ENCODE measurements at places on chromosomes 7 and 10.

DNA sequence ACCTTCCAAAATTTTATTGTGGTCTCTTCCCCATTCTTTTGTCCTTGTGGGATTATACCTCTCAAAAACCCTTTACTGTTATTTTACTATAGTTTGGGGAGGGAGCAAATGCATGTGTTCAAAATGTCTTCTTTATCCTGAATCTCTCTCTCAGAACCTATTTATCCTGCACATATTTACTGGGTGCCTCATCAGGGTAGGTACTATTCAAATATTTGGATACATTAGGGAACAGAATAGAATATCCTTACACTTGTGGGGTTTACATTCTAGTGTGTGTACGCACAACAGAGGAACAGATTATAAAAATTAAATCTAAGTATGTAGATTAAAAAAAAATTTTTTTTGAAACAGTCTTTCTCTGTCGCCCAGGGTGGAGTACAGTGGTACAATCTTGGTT, 48.6 kb downstream of the SCD start:
- DNase-seq = no peak

DNA sequence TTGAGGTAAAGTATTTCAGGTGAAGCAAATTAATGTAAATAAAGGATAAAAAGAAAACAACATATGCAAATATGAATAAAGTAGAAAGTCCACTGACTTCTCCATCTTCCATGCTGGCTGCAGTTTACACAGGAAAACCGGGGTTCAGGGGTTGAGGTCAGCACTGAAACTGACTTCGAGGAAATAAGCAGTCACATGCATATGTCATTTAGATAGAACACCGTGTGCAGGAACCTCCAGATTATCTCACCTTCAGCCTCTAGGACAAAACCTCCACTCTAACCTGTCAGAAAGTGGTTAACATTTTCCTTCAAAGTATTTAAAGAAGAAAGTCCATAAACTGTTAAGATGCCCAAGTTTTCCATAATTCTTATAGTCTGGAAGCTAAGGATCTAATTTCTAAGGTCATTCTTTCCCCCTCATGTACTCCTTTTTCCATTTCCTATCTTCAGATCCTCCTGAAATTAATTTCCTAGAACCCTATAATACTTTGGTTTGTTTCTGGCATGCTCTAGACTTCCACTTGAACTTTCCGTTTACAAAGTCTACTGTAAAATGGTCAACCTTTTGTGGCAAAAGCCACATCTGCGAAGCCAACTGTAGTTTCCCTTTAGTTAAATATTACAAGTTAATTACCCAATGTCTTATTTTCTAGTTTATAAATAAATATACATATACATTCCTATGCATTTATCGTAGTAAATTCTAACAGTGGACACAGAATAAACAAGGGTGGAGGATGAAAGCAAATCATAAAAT, 173.3 kb downstream of the RAPGEF5 start:
- no peak for DNase-seq

DNA sequence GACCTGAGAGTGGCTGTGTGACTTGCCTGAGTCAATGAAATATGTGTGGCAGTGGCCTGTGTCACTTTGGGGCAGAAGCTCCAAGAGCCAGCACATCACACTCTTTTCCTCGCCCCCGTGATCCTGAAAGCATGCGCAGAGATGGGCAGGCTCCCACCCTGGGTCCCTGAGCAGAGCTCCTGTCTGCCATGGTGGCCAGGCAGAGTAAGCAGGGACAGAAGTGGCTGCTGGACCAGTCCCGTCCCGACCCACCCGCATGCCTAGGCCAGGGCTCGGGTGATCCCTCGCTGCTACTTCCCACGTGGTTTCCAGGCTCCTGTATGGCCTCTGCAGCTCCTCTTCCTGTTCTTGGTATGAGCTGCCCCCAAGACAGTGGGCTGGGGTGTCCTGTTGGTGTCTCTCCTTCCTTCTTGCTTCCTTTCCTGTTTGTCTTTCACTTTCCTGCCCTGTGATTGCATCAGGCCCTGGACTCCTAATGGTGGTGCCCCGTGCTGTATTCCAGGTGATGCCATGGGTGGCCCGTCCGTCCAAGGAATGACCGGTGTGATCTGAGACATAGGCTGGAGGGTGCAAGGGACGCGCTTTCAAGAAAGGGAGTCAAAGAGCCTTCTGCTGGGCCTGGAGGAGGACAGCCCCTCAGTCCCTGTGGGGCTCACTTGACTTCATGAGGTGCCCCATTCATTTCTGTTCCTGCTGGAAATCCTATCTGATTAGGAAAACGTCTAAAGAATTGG, 71.4 kb upstream of the SHH start:
- no peak for DNase-seq

DNA sequence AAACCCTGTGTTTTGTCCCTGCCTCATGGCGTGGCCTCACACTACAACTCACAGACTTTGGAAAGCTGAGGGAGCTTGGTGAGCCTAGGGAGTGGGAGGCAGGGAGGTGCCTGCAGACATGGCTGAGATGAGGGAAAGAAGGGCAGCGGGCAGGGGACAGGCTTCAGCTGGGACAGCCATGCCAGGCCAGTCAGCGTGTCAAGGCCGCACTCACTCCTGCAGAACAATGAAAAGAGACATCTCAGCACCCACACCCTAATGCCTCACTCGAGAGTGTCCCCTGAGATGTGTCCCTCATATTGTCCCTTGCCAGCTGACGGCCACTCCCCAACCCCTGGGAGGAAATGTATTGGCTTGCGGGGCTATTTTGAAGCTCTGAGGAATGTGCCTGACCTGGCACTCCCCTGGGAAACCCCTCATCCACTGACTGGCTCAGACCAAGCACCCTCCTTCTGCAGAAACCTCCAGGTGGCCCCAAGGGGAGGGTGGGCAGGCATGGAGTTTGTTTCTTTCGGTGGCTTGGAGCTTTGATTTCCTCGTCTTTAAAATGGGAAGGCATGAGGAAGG, 31.6 kb downstream of the SH3PXD2A start:
- no peak for DNase-seq

- no peak for DNase-seq
Measured at GRCh38 chr10:98306501-98306900, 38.5 kb upstream of the LOXL4 start.

- DNase-seq = no peak
Measured at GRCh38 chr10:2471811-2472210, 595.5 kb upstream of the PFKP start.

DNA sequence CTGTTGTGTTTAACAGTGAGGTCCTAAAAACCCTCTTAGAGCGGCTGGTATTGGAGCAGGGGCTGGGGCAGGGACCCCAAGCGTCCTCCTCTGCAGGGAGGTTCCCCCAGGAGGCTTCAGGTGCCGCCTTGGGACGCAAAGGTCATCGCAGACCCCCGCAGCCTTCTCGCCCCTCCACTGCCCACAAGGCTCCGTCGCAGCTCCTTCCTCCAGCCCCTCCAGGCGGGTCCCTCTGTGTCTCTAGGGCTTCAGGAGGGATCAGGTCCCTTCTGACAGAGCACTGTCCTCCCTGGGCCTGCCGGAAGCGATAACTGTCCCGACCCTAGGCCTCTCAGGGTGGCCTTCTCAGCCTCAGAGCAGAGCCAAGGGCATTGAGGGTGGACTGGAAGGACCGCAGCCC, 26.1 kb upstream of the AP5Z1 start:
- no peak for DNase-seq

DNA sequence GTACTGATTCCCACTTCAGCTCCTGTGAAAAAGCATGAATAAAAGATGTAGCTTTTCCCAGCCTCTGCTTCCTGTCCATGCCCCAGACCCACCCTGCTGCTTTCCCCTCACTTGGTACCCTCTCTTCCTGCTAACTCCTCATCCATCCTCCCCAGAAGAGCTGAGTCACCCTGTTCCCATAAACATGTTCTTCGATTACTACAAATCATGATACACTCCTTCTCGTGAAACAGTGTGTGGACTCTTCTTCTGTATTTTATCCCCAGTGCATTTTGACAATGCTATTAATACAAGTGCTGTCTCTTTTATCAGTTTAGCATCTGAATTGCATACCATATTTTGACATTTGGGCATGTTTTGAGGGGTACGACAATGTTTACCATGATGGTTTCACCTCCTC, 45.8 kb upstream of the SORBS1 start:
- no peak for DNase-seq

GRCh38 chr7:50307368-50308032, 3.0 kb downstream of the IKZF1 start:
- no peak for DNase-seq

DNA sequence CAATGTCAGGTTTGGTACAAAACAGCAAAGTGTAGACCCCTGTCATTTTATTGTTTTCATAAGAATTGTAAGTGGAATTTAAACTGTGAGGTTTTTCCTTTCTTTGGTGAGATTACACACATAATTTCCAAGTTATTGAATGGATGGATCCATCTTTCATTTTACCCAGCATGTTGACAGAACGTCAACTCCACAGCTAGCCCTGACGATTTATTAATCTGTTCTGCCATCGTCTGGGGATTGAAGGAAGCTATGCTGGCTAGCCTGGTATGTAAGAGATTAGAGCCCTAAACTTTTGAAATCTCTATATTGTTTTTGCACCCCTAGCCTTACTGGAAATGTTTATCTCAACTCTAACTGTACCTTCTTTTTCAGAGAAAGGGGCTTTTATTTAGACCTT, 8.6 kb downstream of the WNT16 start:
- DNase-seq = no peak

DNA sequence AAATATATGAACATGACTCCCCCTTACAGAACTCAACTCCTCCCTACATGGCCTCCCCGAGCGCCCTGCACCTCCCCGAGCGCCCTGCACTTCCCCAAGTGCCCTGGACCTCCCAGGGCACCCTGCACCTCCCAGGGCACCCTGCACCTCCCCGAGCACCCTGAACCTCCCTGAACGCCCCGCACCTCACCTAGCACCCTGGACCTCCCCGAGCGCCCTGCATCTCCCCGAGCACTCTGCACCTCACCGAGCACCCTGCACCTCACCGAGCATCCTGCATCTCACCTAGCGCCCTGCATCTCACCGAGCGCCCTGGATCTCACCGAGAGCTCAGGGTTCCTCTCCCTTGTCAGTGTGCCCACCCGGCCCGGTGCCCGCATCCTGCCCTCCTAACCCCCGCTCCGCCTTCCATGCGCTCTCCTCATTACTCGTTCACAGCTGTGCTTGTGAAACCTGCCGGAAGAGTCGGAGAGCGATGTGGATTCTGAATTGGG, 134.3 kb downstream of the ACTR3B start:
- no peak for DNase-seq

- DNase-seq = no peak
Measured at GRCh38 chr10:21518641-21519396, 6.7 kb downstream of the SKIDA1 start.

DNA sequence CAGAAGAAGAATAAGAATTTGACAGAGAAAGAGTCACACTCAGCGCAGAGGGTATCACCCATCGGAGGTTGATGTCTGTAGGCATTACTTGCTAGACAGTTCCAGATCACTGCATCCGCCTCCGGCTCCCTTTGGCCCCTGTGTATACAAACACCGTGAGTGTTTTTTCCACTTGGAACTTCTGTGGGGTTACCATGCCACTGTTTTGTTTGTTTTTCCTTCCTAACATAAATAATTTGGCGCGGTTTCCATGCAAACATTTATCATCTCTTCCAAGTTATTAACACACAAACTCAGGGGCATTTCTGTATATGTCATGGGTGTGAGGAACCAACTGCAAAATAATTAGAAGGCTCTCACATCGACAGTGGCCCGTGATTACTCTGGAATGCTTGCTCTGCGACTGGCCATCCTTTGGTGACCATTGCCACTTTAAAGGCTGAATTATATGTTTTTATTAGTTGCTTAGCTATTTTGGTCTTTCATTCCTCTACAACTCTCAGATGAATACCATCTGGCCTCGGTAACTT, 612.2 kb upstream of the MKI67 start:
- no peak for DNase-seq

GRCh38 chr10:31709028-31709427, 219.6 kb downstream of the ARHGAP12 start:
- DNase-seq = no peak

DNA sequence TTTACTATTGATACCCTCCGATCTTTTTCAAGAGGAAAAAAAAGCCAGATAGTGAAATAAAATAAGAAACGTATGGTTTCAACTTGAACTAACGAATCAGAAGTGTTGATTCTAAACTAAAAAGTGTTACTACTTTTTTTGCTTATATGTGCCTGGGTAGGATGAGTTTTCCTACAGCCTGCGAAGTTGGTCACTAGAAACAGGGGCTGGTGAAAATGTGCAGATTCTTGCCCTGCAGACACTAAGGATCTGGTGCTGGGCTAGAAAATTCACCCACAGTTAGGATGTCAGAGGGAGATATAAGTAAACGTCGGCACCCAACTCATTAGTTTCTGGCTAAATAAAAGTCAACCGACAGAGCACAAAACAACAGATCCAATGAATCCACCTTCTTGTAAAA, 298.7 kb upstream of the NFE2L3 start:
- DNase-seq = no peak

- DNase-seq = no peak
Measured at GRCh38 chr7:91566402-91566732, 302.1 kb downstream of the FZD1 start.

- no peak for DNase-seq
Measured at GRCh38 chr10:131533846-131534526, 222.5 kb upstream of the TCERG1L start.

- no peak for DNase-seq
Measured at GRCh38 chr7:151710121-151710640, 166.7 kb downstream of the PRKAG2 start.

DNA sequence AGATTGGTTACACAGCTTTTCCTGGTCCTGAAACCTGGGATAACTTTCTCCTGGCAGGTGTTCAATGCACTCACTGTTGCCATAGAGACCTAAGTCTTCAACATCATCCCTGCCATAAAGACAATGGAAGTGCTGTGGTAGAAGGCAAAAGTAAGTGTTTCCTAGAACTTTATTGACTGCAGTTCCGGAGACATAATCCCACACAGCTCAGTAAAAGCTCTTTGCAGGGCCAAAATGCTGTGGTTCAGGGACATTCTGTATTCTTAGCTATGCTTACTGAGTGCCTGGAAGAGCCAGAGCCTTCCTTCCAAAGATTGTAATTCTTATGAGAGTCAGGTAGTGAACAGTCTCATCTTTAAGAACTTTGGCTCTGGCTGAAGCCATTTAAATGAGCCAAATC, 5.3 kb downstream of the WIPF3 start:
- DNase-seq = no peak

- DNase-seq = no peak
Measured at GRCh38 chr7:6182993-6183392, 89.4 kb downstream of the CYTH3 start.

DNA sequence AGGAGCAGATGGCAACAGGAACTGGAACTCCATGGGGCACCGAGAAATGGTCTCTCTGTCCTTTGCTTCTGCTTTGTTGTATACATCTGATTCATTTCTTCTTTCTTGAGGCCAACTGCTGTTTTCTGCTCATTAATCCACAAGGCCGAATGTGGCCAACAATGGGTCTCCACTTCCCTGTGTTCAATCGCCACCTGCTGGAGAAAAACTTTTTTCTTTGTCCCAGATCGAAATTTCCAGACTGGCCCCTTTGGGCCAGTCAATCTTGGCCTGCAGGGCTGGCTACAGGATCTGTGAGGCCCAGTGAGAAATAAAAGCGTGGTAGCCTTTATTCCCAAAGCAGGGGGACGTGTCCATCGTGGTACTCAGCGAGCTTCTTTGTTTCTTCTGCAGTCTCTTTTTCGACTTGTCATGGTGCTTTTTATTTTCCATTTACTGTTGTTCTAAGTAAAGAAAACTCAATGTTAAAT, 58.8 kb downstream of the PARP12 start:
- DNase-seq = no peak

- DNase-seq = no peak
Measured at GRCh38 chr7:99191869-99192596, 15.9 kb downstream of the KPNA7 start.
